ENCODE measurements at places on chromosomes 2 and 18. TPM values are rescaled to one million over a fixed set of nuclear protein-coding genes. Genes with fewer than 3 reads are reported as not detected.

Gene KCNG2
- total RNA-seq: 0.22 TPM

Gene PRKAG3
- total RNA-seq: 0.49 TPM

Gene SPEG
- total RNA-seq: 7.2 TPM

Gene ATP5MC3
- 80.8 TPM for total RNA-seq

Gene CCDC74B
- 7.5 TPM for total RNA-seq

Gene LHCGR
- 12.4 TPM for total RNA-seq

Data from sciatic nerve (tissue), 2 donors.